ENCODE measurements at places on chromosomes 1 and 21.

- no peak for DNase-seq
These were observed 21.4 kb downstream of the AIM2 start for GRCh38 chr1:159055181-159055641.

GRCh38 chr1:66729523-66729922 is 22.7 kb upstream of the DYNLT5 start:
- no peak for DNase-seq

GRCh38 chr21:42703136-42703908 is 49.9 kb downstream of the PDE9A start:
- DNase-seq = no peak

DNA sequence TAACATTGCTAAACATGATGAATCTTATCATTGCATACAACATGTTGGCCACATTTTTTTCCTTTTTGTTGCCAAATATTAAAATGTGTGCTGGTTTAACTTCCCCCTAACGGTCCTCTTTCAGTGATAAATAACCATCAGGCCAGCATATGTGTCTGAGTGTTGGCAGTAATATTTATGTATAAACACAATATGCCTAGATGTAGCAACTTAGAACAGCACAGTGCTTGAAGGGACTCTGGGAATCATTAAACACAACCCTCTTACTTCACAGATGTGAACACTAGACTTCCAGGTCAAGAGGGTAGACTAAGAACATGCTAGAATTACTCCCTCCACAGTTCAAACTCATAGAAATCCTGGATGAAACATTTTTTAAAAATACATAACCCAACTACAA is 581.8 kb downstream of the PLPP3 start:
- DNase-seq = no peak

GRCh38 chr21:38261851-38262250 is 5.1 kb downstream of the KCNJ15 start:
- DNase-seq = no peak

- no peak for DNase-seq
These were observed 497.0 kb downstream of the RWDD3 start for GRCh38 chr1:95730986-95731385.

GRCh38 chr1:16226490-16227179 is 10.3 kb downstream of the CPLANE2 start:
- no peak for DNase-seq

DNA sequence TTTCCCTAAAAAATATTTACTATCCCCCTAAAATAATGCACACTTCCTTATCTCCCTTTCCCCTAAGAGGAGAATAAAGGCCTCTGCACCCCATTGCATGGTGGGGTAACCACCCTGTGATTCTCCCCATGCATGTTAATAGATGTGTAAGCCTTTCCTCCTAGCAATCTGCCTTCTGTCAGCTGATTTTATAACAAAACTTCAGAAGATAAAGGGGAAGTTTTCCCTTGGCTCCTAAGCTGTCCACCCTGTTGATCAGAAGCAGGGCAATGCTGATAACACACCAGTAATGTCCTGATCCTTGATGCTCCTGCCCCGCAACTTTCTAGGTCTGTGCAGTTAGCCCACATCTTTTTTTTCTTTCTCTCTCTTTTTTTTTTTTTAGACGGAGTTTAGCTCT is 11.4 kb upstream of the RNF187 start:
- no peak for DNase-seq

DNA sequence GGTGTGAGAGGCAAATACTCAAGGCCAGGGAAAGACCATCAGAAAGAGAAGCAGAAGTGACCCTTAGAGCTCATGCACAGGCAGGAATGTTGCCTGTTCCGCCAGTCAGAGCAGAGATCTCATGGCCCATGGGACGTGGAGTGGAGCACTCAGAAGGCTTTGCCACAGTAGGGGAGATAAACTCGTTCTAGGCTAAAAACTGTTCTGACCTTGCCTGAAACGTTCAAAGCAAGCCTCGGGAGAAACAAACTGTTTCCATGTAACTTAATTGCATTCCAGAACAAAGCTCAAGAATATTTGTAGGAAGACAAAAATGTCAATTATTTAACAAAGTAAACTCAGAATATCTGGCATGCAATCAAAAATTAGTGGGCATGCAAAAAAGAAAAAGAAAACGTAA is 20.7 kb upstream of the SLC19A1 start:
- no peak for DNase-seq

- no peak for DNase-seq
These were observed 47.2 kb upstream of the CAPZB start for GRCh38 chr1:19532519-19532918.

DNA sequence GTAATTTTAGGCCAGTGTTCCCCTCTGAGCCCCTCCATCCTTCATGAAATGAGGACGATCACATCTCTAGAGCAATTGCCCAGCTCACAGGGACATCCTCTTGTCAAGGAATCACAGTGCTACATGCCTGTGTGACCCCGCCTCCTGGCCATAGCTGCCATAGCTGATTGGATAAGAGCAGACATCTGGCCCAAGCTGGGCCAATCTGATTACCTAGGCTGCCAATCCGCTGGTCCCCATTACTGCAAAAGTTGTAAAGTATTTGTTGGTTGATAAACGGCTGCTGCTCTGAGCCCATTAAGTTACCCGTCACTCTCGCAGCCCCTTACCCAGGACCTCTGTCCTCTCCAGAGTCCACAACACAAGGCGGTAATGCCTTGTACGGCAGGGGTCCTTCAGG is 8.3 kb downstream of the NT5C1A start:
- DNase-seq = no peak

DNA sequence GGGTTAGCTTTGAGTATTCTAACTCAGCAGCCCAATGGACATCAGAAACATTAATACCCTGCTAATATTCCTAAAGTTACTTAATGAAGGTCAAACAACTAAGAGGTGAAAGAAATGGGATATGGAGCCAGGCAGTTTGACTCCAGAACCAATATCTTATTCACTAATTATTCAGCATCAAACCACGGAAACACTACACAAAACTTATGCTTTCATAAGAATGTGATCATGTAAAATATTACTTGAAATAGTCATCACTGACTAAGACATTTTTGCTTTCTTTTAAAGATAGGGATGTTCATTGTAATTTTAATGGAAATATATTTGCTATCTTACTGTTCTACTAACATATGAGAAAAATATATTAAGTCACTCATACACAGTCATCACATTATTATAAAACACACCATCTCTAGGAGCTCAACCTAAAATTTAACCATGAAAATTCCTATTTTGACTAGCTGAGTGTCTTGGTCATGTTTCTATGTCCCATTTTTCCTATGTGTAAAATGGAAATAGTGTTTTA is 240.9 kb downstream of the KCTD3 start:
- no peak for DNase-seq

DNA sequence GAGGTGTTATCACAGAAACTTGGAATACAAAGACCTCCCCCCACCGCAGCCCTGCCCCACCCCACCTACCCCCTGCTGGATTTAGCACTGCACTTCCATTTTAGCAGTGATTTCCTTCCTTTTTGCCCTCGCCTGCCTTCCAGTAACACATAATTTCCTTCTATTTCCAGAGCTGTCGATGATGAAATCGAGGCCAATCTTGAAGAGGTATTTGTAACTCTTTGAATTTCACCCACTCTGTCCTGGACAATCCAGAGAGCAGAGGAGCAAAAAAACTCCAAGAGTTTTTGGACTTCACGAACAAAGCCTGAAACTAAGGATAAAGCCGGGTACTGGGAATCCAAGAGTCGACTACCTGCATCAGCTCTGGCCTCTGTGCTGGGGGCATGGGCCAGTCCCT is 49.1 kb downstream of the CAPN2 start:
- DNase-seq = no peak

GRCh38 chr21:42975886-42976608 is 1.7 kb downstream of the PKNOX1 start:
- DNase-seq = no peak

GRCh38 chr1:192225703-192226102 is 67.4 kb downstream of the RGS18 start:
- DNase-seq = no peak

DNA sequence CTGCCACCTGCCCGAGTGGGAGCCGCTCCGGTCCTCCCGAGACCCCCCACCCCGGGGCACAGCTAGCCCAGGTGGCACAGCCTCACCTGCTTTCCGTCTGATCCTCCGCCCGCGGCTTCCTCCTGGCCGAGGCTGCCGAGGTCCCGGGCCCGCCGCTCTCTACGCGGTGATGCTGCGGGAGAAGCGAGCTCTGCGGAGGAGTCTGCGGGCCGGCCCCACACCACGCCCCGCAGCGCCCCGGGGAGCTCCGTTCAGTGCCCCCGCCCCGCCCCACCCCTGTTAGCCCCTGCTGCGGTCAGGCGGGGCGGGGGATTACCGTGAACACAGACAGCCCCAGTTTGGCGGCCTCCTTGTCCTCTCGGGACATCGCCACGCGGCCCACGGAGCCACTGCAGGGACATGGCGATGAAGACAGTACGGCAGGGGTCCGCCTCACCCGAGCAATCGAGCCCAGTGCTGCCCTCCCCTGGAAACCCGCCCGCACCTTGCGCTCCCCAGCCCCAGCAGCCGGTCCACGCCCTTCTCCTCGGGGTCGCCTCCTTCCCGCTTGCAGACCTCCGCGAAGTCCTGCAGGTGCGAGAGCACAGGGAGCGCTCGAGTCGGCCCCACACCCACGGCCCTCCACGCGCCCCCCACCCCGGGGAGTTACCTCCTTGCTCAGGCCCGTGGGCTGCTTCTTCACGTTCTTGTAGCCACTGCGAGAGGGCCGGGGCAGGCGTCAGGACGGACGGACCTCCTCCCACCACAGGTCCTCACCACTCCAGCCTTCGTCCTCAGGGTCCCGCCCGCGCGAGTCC is 933 bp downstream of the C1orf35 start:
- DNase-seq = peak; percentile 57

DNA sequence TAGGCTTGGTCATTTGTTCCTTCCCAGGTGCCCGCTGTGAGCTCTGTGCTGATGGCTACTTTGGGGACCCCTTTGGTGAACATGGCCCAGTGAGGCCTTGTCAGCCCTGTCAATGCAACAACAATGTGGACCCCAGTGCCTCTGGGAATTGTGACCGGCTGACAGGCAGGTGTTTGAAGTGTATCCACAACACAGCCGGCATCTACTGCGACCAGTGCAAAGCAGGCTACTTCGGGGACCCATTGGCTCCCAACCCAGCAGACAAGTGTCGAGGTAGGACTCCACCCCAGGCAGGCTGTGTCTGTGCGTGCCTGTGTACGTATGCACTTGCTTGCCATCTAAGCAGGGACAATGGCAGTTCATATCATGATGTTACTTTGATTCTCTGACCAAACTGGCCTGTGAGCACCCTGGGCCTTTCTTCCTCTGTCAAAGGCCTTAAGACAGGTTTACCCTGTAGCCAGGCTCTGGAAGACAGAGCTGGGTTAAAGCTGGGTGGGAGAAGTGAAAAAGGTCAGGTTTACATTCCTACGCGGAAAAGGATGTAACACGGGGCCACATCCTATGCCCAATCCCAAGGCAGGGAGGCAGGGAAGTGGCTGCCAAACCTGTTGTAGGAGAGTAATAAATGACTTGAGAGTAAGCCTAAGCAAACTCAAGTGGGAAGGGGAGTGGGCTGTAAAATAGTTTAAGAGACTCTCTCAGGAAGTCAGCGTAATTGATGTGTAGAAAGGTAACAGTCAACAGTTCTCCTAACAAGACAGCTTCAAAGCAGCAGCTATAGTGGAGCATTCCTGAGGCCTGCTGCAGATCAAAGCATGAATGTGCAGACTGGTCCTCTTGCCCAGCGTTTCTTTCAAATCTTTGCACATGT is 42.5 kb downstream of the LAMC2 start:
- no peak for DNase-seq

DNA sequence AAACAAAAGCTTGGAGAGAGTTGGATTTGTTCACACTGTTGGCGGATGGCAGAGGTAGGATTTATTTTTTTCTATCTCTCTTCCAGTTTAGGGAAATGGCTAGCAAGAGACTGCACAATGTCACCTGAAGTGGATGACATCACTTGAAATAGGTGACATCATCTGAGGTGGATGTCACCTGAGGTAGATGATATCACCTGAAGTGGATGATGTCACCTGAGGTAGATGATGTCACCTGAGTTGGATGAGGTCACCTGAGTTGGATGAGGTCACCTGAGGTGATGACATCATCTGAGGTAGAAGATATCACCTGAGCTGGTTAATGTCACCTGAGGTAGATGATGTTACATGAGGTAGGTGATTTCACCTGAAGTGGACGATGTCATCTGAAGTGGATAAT is 413.4 kb downstream of the DSCAM start:
- DNase-seq = no peak

DNA sequence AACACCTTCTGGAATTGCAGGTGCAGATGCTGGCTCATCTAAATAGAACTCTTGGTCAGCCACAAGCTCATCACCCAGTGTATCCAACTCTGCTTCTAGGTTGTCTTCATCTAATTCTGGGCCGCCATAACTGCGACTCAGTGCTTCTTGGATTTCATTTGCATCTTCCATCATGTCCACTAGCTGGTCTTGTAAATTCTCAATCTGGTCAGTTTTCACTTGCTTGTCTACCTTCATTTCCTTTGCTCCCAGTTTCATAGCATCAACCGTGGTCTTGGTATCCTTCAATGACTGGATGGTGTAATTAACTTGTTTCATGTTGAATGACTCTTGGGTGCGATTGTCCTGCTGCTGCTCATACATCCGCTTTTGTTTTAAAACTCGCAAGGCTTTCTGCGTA is 10.3 kb downstream of the ZBED6 start:
- no peak for DNase-seq

GRCh38 chr1:186424539-186424938 is 36.4 kb downstream of the PDC start:
- DNase-seq = no peak

DNA sequence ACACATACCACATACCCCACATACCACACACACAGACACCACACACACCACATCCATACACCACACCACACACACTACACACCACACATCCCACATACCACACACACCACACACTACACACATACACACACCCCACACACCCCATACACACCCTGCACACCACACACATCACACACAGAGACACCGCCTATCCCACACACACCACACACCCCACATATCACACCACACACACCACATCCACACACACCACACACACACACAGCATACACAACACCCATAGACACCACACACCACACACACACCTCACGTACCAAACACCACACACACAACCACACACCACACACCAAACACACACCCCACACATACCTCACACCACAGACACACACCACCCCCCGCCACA is 68.3 kb downstream of the SLC9A1 start:
- no peak for DNase-seq

GRCh38 chr21:10425856-10426255 is 95.5 kb upstream of the TPTE start:
- DNase-seq = no peak

DNA sequence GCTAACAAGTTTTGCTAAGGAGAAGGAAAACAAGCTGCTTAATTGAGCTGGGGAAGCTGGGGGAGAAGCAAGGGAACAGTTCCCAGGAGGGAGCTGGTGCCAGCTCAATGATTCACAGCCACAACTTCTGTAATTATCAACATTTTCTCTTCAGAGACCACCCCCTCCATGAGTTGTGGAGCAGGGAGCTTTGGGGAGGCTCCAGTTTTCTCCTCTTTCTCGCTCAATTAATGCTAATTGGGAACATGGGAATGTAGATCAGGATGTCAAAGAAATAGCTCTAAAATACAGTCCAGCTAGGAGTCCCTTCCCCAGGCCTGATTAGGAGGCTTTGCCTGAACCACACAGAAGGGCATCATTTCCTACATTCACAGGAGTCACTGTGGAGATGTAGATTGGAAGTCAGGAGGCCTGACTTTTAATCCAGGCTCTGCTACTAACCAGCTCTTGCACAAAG is 12.1 kb upstream of the MNDA start:
- no peak for DNase-seq

- DNase-seq = no peak
These were observed 1699.6 kb downstream of the KCNT2 start for GRCh38 chr1:194908643-194909042.

GRCh38 chr1:230425252-230426091 is 660 bp downstream of the PGBD5 start:
- peak; percentile 40 for DNase-seq
